ENCODE measurements at places on chromosomes 3 and 15. TPM values are rescaled to one million over a fixed set of nuclear protein-coding genes. Genes with fewer than 3 reads are reported as not detected.
A peak's percentile ranks its signal among the peaks of the same experiment; 100 is the strongest.

Gene NXPE3
- 23.9 TPM for polyA plus RNA-seq

Gene RPL29
- 1,505 TPM for polyA plus RNA-seq

DNA sequence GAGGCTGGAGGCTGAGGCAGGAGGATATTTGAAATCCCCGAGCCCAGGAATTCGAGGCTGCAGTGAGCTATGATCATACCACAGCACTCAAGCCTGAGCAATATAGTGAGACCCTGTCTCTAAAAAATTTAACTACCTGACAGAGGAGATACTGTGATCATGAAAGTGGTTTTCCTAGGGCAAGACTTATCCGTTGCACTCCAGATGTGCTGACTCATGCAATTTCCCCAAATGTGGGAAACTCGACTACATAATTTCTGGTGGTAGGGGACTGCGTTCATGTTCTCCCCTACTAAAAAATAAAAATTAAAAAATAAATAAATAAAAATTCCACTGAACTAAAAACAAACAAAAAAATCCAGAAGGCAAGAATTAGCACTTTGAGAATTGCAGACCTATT is 271.7 kb downstream of the SHQ1 start:
- H3K4me3 ChIP-seq: no peak overlapping the region
- peaks cover 6% of the 10 kb centered on the region for H3K4me1 ChIP-seq
- peaks cover 63% of the 10 kb centered on the region for H3K27me3 ChIP-seq
- H3K27ac ChIP-seq: no peak overlapping the region
- DNase-seq: no peak

GRCh38 chr15:45395943-45396342 is 17.6 kb upstream of the GATM start:
- peak overlapping the region; percentile 1 for H3K27ac ChIP-seq
- H3K4me3 ChIP-seq: no peak overlapping the region
- H3K36me3 ChIP-seq: peaks cover 4% of the 10 kb centered on the region
- DNase-seq: no peak
- H3K27me3 ChIP-seq: peaks cover 4% of the 10 kb centered on the region

Data from naive B cell (primary cell).